ENCODE measurements at places on chromosomes 3 and 15. TPM values are rescaled to one million over a fixed set of nuclear protein-coding genes. Genes with fewer than 3 reads are reported as not detected.

GRCh38 chr15:48265135-48265534 lies 59.0 kb downstream of the SLC12A1 start:
- no peak for DNase-seq

DNA sequence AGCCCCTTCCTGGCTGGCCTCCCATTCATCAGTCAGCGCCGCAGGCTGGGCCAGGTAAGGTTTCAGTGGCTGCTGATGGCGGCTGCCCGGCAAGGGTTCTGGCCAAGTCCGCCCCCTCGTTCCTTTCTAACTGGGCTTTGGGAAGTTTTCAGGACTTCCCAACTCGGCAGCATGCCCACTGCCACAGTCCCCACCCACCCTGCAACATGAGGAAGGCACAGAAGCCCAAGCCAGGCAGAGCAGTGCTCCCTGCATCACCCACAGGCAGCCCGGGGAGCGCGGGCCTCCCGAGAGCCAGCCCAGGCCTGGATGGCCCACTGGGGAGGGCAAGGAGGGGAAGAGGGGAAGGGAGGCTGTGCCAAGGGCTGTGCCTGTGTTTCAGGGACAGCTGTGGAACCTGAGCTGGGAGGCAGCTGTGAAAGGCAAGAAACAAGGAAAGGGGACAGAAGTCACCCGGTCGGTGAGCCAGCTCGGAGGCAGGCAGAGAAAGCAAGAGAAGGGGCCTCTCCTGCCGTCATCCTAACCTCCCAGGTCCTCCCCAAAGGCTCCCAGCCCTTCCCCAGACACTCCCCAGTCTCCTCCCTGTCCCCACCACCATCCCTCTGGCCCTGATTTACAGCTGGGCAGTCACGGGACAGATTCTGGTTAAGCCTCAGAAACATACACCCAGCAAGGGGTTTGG lies 73.9 kb downstream of the CPN2 start:
- DNase-seq, result peak; percentile 75

DNA sequence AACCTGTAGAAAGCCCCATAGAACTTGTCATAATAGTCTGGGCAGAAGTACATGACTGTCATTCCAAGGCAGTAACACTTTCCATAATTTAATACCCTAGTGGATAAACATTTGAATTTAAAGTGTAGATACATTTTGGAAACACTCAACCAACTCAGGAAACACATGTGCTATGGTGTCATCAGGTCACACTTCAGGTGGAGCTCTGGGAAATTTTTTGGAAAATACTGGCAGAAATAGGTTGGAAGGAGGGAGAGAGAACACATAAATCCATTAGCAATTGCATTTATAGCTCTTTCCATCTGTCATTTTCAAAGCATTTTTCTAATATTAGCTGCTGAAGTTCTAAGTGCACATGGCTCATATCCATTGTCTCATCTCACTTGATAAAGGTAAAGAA lies 135.7 kb downstream of the MEIS2 start:
- DNase-seq, result peak; percentile 55

TICRR gene
- 4.9 TPM for polyA plus RNA-seq
